ENCODE measurements at places on chromosomes 16 and 17.

DNA sequence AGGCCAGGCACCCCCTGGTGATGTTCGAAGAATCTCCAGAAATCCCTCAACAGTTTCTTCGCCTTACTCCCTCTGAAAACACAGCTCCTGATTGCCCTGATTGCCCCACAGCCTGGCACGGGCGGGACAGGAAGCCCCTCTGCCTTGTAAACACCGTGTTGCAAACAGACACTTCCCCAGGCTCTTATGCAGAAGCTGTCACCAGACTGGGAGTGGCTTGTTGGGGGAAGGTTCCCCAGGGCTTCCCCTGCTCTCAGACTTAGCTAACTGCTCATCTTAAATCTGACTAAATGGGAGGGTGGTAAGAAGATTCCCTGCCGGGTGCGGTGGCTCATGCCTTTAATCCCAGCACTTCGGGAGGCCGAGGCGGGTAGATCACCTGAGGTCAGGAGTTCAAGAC lies 11.2 kb downstream of the PIK3R5 start:
- DNase-seq: peak; percentile 61

DNA sequence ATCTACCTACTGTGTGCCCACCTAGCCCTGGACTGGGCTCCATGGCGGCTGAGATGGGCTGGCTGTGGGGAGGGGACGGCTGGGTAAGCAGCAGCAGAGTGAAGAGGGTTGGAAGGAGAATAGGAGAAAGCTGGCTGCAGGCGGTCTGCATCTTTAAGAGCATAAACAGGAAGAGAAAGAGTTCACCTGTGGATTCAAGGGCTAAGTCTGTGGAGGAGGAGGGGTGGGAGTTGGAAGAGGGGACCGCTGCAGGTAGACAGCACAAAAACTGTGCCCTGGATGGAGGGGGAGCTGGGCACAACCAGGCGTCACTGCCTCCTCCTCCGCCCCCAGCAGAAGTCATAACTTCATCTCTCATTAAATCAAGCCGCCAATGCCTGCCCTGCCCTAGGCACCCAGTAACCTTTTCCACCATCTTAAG lies 677 bp downstream of the SLC13A2 start:
- no peak for DNase-seq

DNA sequence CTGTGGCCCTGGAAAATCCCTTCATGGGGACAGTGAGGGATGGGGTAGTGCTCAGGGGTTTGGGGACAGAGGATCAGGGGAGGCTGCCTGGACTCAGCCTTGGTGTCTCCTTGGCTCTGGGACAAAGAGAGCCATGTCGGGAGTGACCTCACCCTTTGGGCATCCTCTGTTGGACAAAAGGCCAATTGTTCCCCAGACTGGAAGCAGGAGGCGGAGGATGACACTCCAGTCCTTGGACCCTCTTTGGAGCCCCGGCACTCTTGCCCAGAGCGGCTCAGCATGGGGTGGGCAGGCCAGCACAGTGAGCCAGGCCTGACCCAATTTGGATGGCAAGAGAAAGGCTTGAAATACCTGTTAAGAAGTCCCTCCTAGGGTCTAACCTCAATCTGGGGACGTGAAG lies 39.4 kb upstream of the PHB1 start:
- no peak for DNase-seq

DNA sequence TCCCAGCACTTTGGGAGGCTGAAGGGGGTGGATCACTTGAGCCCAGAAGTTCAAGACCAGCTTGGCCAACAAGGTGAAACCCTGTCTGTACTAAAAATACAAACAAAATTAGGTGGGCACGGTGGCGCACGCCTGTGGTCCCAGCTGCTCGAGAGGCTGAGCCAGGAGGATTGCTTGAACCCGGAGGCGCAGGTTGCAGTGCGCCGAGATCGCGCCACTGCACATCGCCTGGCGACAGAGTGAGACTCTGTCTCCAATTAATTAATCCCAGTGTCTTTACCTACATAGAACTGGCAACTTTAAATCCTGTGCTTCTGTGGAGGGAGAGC lies 1.5 kb upstream of the ELOB start:
- no peak for DNase-seq

- DNase-seq: no peak
These were observed 11.3 kb upstream of the SKAP1 start for GRCh38 chr17:48441231-48441711.

- no peak for DNase-seq
These were observed 785 bp downstream of the UBALD1 start for GRCh38 chr16:4613636-4614570.
